ENCODE measurements at places on chromosomes 3 and 15.

- peak; percentile 85 for DNase-seq
Measured at GRCh38 chr3:15064835-15065549, at the start of gene MRPS25. MRPS25 (minus strand) TSS chr3:15065315; CDS start chr3:15065194, 121 bp downstream.

DNA sequence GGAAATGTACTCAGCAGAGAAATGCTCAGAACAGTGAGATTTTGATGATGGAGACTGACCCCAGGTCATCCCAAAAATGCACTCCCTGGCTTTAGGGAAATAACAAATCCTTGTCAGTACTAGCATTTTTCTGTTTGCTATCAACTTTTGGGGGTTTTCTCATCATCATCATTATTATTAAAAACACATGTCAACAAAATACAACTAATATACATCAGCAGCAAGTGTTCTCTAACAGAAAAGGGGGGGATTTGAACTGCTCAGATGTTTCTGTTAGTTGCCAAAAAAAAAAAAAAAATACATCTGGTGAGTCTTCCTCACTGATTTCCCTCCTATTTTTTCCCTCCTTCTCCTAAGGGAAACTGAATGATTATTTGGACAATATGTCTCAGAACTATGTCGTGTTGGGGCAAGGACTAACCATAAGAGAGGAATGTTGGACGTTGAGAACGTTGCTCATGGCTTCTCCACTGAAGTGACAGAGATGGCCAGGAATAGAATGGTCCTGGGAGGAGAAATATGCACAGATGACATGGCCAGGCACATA, 230.0 kb upstream of the MCTP2 start:
- no peak for DNase-seq

DNA sequence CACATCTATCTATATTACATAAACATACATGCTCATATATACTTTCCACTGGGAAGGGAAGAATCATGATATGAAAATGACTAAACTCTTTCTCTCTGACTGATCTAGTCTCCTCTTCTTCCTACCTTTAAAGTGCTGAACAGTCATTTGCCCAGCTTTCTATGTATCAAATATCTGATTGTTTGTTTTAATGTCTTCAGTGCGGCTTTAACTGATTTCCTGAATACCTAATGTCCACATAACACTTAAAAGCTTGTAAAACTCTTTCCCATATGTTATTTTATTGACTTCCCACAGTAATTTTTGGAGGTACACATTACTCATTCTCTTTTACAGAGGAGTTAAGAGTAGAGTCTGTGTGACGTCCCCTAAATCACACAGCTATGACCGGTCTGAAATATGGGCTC, 28.2 kb downstream of the CPOX start:
- DNase-seq = no peak

DNA sequence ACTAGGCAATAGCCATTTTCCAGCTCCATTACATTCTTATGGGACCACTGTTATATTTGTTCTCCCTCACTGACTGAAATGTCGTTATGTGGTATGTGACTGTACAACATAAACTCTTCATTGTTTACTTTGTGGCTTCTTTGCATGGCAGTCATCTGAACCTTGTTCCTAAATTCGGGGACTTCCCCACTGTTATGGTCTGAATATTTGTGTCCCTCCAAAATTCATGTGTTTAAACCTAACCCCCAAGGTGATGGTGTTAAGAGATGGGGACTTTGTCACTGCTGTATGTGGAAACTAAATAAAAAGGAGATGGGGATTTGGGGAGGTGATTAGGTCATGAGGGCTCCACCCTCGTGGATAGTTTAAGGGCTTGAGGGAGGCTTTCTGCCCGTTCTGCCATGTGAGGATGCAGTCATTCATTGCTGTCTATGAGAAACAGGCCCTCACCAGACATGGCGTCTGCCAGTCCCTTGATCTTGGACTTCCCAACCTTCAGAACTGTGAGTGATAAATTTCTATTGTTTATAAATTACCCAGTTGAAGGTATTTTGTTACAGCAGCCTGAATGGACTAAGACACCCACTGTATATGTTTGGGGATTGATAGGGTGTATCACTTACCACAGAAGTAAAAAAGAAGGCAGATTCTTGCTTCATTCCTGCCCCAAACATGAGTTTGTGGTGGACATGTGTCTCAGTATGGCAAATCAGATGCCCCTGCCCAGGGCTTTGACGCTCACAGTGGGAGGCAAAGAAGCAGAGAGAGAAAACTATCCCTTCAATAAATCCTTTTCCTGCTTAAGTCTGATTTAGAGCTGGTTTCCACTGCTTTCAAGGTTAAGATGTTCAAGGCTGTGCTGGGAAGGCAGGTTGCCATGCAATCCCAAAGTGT, 138.0 kb upstream of the UBE2E1 start:
- no peak for DNase-seq

DNA sequence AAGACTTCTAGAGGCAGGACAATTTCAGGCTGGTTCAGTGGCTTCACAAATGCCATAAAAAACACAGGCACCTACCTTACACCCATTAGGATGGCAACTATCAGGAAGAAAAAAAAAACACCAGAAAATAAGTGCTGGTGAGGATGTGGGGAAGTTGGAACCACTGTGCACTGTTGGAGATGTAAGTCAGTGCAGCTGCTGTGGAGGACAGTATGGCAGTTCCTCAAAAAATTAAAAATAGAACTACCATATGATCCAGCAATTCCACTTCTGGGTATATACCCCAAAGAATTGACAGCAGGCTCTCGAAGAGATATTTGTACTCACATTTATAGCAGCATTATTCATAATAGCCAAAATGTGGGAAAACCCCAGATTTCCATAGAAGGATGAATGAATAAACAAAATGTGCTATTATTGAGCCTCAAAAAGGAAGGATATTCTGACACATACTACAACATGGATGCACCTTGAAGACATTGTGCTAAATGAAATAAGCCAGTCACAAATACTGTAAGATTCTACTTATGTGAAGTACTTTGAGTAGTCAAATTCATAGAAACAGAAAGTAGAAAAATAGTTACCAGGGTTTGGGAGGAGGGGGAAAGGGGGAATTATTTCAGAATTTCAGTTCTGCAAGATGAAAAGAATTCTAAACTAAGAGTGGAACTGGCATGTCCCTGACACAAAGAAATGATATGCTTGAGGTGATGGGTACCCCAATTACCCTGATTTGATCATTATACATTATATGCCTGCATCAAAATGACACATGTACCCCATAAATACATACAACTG, 40.9 kb downstream of the NR1D2 start:
- no peak for DNase-seq

DNA sequence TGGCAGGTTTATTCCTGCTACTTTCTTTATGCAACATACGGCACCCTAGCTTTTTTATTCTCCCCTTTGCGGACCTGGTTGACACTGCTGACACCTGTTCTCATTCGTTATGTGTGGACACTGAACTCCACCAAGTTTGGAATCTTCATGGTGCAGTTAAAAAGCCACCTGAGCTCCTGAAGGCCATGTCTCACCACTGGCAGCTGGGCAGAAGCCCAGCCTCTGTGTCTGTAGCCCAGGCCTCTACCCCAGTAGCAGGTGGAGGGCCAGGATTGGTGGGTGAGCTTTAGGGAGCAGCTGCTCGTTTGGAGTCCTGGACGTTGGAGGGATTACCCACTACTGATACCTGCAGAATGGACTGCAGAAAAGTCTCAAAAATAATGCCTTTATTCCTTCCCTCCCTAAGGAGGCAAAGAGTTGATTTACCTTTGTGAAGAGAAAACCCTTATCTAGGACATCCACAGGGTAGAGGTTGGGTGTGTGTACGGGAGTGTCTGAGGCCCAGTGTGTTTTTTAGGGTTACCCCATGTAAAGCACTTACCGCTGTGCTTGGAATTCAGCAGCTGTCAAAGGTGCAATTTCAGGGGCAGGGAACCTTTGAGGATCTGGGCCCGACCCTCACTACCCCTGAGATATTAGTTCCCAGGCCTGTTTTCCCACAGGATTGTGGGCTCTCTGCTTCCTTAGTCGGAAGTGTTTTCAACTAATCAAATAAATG, 637 bp upstream of the CCNDBP1 start:
- DNase-seq = no peak

DNA sequence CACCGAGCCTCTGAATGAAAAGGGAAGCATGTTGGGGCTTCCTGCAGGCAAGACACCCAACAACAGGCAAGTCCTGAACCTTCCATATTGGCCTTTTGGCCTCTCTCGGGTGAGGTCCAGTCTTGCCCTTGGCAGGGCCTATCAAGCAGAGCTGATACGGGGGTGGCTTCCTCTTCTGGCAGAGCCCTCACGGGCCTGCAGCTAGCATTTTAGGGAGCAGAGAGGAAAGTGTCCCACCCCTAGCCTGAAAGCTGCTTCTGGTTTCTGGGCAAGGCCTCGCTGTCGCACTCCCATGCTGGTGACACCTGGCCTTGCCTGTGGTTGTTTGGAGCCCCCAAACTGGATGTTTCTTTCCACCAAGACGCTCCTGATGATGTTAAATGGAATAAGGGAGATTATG, 31.8 kb upstream of the CTSH start:
- DNase-seq = no peak

- DNase-seq = no peak
Measured at GRCh38 chr3:176766862-176767261, 430.4 kb downstream of the TBL1XR1 start.

DNA sequence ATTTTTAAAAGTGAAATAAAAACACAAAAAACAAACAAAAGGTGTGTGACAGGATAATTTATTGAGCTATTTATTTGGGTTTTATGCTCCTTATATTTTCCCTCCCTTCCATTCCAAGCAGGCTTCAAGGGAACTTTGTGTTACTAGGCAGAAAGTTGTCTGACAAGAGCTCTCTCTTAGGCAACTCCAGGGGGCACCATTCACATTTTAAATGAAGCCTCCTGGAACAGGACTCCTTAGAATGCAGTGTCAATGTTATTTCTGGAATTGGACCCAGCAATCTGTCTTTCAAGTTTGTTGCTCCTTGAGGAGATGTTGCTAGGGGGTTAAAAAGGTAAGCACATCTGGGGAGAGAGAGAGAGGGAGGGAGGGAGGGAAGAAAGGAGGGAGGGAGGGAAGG, 5.4 kb upstream of the RFX7 start:
- no peak for DNase-seq

- no peak for DNase-seq
Measured at GRCh38 chr3:59463253-59463652, 413.4 kb upstream of the CFAP20DC start.

GRCh38 chr3:170429050-170429449, 10.4 kb downstream of the CLDN11 start:
- no peak for DNase-seq
